Brain (organoid and tissue), 16 donors: ENCODE measurements at places on chromosomes 1 and 21. TPM values are rescaled to one million over a fixed set of nuclear protein-coding genes. Genes with fewer than 3 reads are reported as not detected.

Gene FABP3
- polyA plus RNA-seq, result 42.1 TPM

Gene BARHL2
- 1.3 TPM for polyA plus RNA-seq

Gene ADGRL4
- 5.6 TPM for polyA plus RNA-seq

Gene COL6A2
- 21.4 TPM for polyA plus RNA-seq

Gene GBP6
- not detected for polyA plus RNA-seq

Gene PHTF1
- 9.5 TPM for polyA plus RNA-seq

Gene GJA4
- polyA plus RNA-seq, result 14.4 TPM

Gene AMPD1
- not detected for polyA plus RNA-seq

Gene MASP2
- polyA plus RNA-seq, result not detected

Gene ETV3L
- polyA plus RNA-seq, result not detected

Gene KRTAP12-2
- not detected for polyA plus RNA-seq

Gene AQP10
- polyA plus RNA-seq, result not detected

Gene NBPF3
- 14.0 TPM for polyA plus RNA-seq

Gene PDC
- polyA plus RNA-seq, result not detected

Gene CD48
- 1.0 TPM for polyA plus RNA-seq

Gene DMRTA2
- polyA plus RNA-seq, result 19.7 TPM

Gene CHODL
- 0.64 TPM for polyA plus RNA-seq

Gene SYCP1
- polyA plus RNA-seq, result not detected

Gene ANGPTL1
- polyA plus RNA-seq, result 0.14 TPM
